Right renal cortex interstitium (tissue), 3 donors: ENCODE measurements at places on chromosomes 6 and 20. TPM values are rescaled to one million over a fixed set of nuclear protein-coding genes. Genes with fewer than 3 reads are reported as not detected.

Gene COL21A1
- polyA plus RNA-seq = 139 TPM

GRCh38 chr6:32097364-32097763 lies 11.8 kb downstream of the TNXB start:
- DNase-seq = no peak

Gene RIMS4
- 0.53 TPM for polyA plus RNA-seq

Gene CLIC5
- polyA plus RNA-seq = 233 TPM

- DNase-seq = no peak
Observed at GRCh38 chr20:51627586-51627985, 85.1 kb upstream of the NFATC2 start.

Gene NEDD9
- 73.5 TPM for polyA plus RNA-seq

Gene PMEPA1
- 18.2 TPM for polyA plus RNA-seq

- no peak for DNase-seq
Observed at GRCh38 chr20:48143435-48144081, 358.3 kb upstream of the SULF2 start.

GRCh38 chr6:34891296-34891695 lies 2.2 kb downstream of the ANKS1A start:
- DNase-seq = no peak

GRCh38 chr6:16783509-16783908 lies 22.2 kb upstream of the ATXN1 start:
- DNase-seq = no peak

- no peak for DNase-seq
Observed at GRCh38 chr6:109303640-109304283, 78.5 kb downstream of the CD164 start.

DNA sequence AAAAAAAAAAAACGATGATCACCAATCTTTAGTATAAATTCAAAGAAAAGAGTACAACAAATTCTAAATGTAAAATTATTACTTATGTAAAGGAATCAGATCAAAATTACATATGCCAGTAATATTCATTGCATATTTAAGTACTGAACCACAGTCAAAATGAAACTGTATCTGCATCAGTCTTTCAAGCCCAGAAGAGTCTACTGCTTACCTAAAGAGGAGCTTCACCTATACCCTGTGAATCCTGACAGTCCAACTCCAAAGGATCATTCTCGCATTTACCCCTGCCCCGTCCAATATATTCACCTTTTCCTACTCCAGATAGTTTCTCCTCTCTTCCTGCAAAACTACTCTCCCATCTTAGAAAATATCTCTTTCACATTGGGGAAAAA lies 9.2 kb downstream of the ATG5 start:
- no peak for DNase-seq

DNA sequence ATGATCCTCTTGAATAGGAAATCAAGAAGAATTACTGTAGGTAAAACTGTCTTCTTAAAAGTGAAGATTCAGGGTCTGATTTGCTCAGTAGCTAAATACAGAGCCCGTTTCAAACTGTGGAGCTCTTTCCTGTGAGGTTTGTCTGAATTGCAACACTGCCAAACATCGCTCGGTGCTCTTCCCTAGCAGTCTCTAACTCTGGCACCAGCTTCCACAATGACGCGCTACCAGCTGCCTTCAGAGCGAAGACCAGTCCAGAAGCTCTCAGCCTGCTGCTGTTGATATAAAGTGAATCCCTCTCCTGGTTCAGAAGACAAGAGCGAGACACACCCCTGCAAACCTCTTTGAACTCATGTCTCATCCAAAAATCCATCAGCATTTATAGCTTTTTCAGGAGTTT lies 447.0 kb downstream of the LMBRD1 start:
- DNase-seq = no peak

Gene ECT2L
- polyA plus RNA-seq = 0.14 TPM

Gene PAX1
- not detected for polyA plus RNA-seq

Gene ASIP
- 0.28 TPM for polyA plus RNA-seq

Gene GSTA3
- 0.74 TPM for polyA plus RNA-seq

- DNase-seq = peak; percentile 36
Observed at GRCh38 chr6:47780510-47781356, 1.1 kb upstream of the OPN5 start.

GRCh38 chr6:159760602-159761057 lies 1.2 kb upstream of the ACAT2 start:
- DNase-seq = no peak

- no peak for DNase-seq
Observed at GRCh38 chr6:135233686-135234491, 52.8 kb downstream of the MYB start.

Gene PRRT1
- 2.1 TPM for polyA plus RNA-seq

- DNase-seq = no peak
Observed at GRCh38 chr20:31760519-31761240, 21.6 kb downstream of the TPX2 start.

Gene FAM83C
- polyA plus RNA-seq = 0.06 TPM

- DNase-seq = no peak
Observed at GRCh38 chr6:167276772-167277533, 14.2 kb upstream of the UNC93A start.

DNA sequence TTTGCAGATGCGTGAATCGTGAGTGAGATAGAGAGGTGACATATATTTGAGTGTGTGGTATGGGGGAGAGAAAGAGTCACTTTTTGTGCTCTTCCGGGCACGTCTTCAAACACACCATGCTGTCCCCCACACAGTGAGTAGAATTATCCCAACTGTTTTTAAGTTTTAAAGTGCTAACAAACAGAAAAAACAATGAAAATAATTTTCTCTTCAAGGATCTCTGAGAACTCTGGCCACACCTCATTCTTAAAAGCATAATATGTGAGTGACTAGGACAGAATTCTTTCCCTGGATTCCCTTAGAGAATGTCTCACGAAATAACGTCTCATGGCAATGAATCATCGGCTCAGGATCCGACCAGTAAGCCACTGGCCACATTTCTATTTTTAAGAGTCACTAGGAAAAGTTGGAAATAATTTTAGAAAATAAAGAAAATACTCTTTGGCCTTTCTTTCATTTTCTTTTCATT lies 235.7 kb upstream of the ZNF217 start:
- DNase-seq = no peak

GRCh38 chr6:151128763-151129370 lies 110.9 kb upstream of the AKAP12 start:
- no peak for DNase-seq

GRCh38 chr20:57501461-57502335 lies 23.2 kb downstream of the CTCFL start:
- DNase-seq = no peak

DNA sequence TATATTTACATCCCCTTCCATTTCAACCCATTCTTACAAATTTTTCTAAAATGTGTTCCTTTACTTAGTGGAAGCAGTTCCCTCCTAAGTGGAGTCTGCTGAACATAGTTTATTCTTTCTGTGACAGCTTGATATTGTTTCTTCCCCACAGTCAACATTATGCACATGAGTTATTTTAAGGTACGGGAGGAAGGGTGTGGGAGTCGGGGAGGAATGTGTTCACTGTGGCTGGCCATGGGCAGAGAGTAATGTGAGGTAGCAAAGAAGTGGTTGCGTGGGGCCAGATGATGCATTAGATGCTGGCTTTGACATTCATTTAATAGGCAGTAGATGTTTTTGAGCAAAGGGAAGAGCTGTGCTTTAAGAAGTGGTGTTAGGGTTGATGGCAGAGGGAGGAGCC lies 98.5 kb downstream of the ARMC2 start:
- no peak for DNase-seq

DNA sequence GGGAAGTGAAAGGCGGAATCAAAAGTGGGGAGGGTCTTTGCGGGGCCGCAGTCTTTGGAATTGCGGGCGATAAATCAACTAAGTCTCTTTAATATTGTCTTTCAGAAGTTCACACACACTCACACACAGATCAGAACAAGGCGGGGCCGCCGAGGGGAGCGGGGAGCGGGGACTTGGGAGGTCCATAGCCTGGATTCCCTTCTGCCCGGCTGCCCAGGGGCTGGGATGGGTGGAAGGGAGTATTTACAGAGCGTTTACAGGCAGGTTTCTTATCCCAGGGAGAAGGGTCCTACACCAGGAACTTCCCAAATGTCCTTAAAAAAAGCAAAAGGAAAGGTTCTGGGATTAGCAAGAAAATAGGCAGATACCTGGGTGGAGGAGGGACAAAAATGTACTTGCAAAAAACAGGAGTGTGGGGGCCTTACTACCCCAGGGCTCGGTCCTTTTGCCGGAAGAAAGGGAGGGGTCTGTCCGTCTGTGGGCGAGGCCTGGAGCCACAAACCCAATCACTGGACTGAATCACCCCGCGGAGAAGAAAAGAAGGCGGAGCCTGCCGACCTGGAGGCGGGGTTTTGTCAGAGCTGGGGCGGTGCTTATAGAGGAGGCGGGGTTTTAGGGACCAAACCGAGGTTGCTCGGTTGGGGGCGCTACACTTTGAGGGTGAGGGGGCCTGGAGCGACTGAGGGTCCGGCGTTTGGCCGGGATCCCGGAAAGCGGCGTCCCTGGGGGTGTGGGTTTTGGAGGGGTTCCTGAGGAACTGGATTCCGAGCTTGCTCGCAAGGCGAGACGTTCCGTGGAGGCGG lies 3.2 kb downstream of the PRRT1 start:
- DNase-seq = peak; percentile 61
